ENCODE measurements at places on chromosomes 1 and 21. TPM values are rescaled to one million over a fixed set of nuclear protein-coding genes. Genes with fewer than 3 reads are reported as not detected.
A peak's percentile ranks its signal among the peaks of the same experiment; 100 is the strongest.

- no peak overlapping the region for H3K4me3 ChIP-seq
- no peak overlapping the region for H3K27ac ChIP-seq
- no peaks in the 10 kb centered on the region for H3K36me3 ChIP-seq
- H3K4me1 ChIP-seq = no peaks in the 10 kb centered on the region
Observed at GRCh38 chr1:60090655-60091054, 17.1 kb upstream of the C1orf87 start.

DNA sequence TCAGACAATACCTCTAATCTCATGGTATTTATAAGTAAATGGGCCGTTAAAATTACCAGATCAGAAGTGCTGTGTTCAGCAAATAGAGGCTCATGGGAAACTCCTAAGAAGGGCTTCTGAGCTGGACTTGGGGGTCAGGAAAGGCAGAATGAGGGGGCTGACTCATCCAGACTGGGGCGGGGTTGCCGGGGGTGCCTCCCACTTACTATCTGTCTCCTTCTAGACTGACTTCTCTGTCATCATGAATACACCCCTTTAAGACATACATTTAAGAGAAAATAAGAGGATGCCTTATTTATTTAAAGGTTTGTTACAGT lies 96.0 kb upstream of the ERRFI1 start:
- H3K27me3 ChIP-seq = no peaks in the 10 kb centered on the region
- H3K36me3 ChIP-seq = peaks cover 20% of the 10 kb centered on the region
- H3K27ac ChIP-seq = peak overlapping the region; percentile 98
- H3K4me1 ChIP-seq = peaks cover 47% of the 10 kb centered on the region

The ZNF593OS gene
- not detected for total RNA-seq

DNA sequence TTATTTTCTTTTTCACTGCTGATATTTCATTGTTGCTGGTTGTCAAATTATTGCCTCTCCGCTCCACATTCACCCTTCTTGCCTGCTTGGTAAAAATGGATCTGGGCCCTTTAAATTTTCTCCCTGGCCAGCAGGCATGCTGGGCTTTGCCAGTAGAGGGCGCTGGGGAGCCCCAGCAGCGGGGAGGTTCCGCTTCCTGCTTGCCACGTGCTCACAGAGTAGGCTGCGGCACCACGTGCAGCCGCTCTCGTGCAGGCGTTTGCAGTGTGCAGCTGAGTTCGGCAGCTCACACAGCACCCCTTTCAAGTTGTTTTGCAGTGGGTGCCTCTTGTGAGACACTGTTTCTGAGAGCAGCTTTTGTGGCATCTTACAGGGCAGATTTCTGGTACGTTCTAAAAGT lies at the start of gene ACTL8:
ACTL8 (plus strand) TSS at position 214 of the 400 bp plus-strand sequence. CDS start 67,676 bp downstream, outside the sequence.
- no peak within 1 kb of the TSS for H3K27ac ChIP-seq
- no peak within 1 kb of the TSS for H3K4me3 ChIP-seq
- H3K4me1 ChIP-seq = no peaks in the 10 kb centered on the region

DNA sequence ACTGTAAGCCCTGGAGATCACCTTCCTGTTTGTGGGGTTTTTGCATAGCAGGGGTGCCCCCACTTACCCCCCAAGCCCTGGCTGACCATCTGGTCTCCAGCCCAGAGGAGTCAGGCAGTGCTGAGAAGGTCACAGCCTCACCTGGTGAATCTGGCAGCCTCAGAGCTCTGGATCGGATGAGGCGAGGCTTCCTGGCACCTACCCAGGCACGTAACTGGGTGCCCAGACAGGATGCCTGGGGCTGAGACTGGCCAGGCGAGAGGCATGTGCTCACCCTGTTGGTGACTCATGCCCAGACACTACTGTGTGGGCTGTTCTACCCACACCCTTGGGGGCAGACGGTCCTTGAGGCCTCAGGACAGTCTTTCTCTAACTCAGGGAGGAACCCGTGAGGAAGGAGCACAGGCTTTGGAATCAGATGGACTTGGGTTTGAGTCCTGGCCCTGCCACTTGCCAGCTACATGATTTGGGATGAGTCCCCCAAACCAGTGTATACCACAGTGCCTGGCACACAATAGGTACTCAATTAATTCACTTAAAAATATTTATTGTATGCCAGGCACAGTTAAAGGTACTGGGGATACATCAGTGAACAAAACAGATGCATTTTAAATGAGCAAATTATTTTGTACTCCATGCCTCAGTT lies 15.1 kb upstream of the PADI3 start:
- no peaks in the 10 kb centered on the region for H3K27me3 ChIP-seq
- H3K4me3 ChIP-seq = peak overlapping the region; percentile 55
- DNase-seq = peak; percentile 91
- H3K4me1 ChIP-seq = peaks cover 70% of the 10 kb centered on the region

The OR2L8 gene
- not detected for total RNA-seq

DNA sequence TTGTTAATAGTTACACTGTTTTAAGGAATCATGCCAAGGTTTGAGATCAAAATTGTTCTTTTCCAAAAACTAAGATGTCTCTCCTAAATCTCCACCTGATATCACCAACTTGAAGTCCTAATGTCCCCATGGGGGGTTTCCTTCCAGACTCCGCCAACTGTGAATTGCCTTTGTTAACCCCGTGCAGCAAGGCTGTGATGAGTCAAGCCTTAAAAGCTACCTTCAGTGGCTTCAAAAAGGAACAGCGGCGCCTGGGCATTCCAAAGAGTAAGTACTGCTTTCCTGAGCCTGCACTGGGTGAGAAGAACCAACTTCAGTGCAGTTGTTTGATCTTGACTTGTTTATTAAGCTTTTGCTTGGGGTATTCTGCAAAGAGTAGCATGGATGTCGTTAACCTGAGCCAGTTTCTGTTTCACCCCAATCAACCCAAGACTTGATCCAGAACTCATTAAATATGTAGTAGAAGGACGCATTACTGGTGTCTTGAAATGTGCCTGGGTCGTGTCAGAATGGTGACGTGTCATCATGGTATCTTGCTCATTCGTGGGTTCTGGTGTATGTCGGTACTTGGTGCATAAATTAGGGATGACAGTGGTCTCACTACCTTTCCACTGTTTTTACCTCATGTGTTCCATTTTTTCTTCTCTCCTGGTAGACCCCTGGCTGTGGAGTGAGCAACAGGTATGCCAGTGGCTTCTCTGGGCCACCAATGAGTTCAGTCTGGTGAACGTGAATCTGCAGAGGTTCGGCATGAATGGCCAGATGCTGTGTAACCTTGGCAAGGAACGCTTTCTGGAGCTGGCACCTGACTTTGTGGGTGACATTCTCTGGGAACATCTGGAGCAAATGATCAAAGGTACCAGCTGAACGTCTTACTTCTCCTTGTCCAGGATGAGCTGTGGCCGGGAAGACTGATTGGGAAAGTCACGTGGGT lies 8.7 kb downstream of the ETS2 start:
- peaks cover 88% of the 10 kb centered on the region for H3K36me3 ChIP-seq
- H3K27me3 ChIP-seq = no peaks in the 10 kb centered on the region
- no peak overlapping the region for H3K4me3 ChIP-seq
- H3K4me1 ChIP-seq = peaks cover 50% of the 10 kb centered on the region
- no peak for DNase-seq

The WNT2B gene
- total RNA-seq = 5.8 TPM

GRCh38 chr21:23968722-23969647 lies 1638.3 kb downstream of the MRPL39 start:
- DNase-seq = peak; percentile 56
- H3K27me3 ChIP-seq = no peaks in the 10 kb centered on the region
- no peak overlapping the region for H3K27ac ChIP-seq
- H3K4me1 ChIP-seq = peaks cover 8% of the 10 kb centered on the region

GRCh38 chr1:201112173-201112731 lies at the start of gene CACNA1S:
TSS of gene CACNA1S (minus strand) at chr1:201112426. CDS start at chr1:201112339, 87 bp downstream.
- H3K27ac ChIP-seq = no peak within 1 kb of the TSS
- no peaks in the 10 kb centered on the region for H3K4me1 ChIP-seq
- H3K36me3 ChIP-seq = peaks cover 14% of the 10 kb centered on the region
- no peak for DNase-seq

The CTPS1 gene
- total RNA-seq = 73.2 TPM

The LMX1A gene
- total RNA-seq = not detected

DNA sequence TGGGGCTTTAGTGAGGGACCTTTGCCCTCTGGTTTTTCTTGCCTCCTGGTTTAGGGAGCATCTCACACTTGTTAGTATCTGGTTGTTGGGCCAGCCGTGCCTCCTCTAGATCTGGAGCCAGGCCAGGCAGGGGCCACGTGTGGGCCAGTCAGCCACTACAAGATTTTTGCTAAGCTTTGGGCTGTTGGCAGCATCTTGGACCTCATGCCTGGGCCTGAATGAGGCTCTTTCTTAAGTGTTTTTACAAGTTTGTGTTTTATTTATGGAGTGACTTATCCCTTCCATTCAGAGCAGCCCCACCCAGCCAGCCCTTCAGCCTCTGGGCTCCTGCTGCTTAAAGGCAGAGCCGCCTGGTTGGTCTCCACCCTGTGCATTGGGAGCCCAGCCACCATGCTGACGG lies 1.6 kb upstream of the SH3BGRL3 start:
- peaks cover 68% of the 10 kb centered on the region for H3K36me3 ChIP-seq
- peaks cover 60% of the 10 kb centered on the region for H3K4me1 ChIP-seq
- peak overlapping the region; percentile 92 for H3K27ac ChIP-seq
- DNase-seq = no peak
- no peaks in the 10 kb centered on the region for H3K27me3 ChIP-seq

GRCh38 chr1:43573066-43573800 lies 42.5 kb downstream of the PTPRF start:
- no peak overlapping the region for H3K27ac ChIP-seq
- H3K4me1 ChIP-seq = peaks cover 6% of the 10 kb centered on the region
- H3K27me3 ChIP-seq = no peaks in the 10 kb centered on the region
- no peak for DNase-seq

The KLF17 gene
- total RNA-seq = not detected

The NLRP3 gene
- total RNA-seq = 0.32 TPM

The MSH4 gene
- 0.54 TPM for total RNA-seq

GRCh38 chr1:2628933-2629626 lies 3.7 kb downstream of the MMEL1 start:
- peaks cover 73% of the 10 kb centered on the region for H3K27me3 ChIP-seq
- H3K36me3 ChIP-seq = no peaks in the 10 kb centered on the region
- no peak overlapping the region for H3K4me3 ChIP-seq
- H3K4me1 ChIP-seq = no peaks in the 10 kb centered on the region
- H3K27ac ChIP-seq = no peak overlapping the region

- no peaks in the 10 kb centered on the region for H3K27me3 ChIP-seq
- H3K4me3 ChIP-seq = no peak overlapping the region
- no peak for DNase-seq
- H3K27ac ChIP-seq = no peak overlapping the region
Observed at GRCh38 chr1:40401473-40402201, 28.1 kb downstream of the SMAP2 start.

- no peak overlapping the region for H3K4me3 ChIP-seq
- peaks cover 21% of the 10 kb centered on the region for H3K4me1 ChIP-seq
- no peaks in the 10 kb centered on the region for H3K36me3 ChIP-seq
- no peak overlapping the region for H3K27ac ChIP-seq
- DNase-seq = peak; percentile 27
- peaks cover 72% of the 10 kb centered on the region for H3K27me3 ChIP-seq
Observed at GRCh38 chr1:175150596-175151319, 41.8 kb downstream of the KIAA0040 start.

- peak overlapping the region; percentile 95 for H3K4me3 ChIP-seq
- H3K4me1 ChIP-seq = peaks cover 32% of the 10 kb centered on the region
- H3K27ac ChIP-seq = peak overlapping the region; percentile 79
- DNase-seq = no peak
- peaks cover 35% of the 10 kb centered on the region for H3K36me3 ChIP-seq
Observed at GRCh38 chr1:23554127-23554480, 5.2 kb downstream of the ID3 start.

- H3K4me1 ChIP-seq = no peaks in the 10 kb centered on the region
- H3K4me3 ChIP-seq = no peak overlapping the region
- H3K27ac ChIP-seq = no peak overlapping the region
- no peak for DNase-seq
- H3K27me3 ChIP-seq = no peaks in the 10 kb centered on the region
Observed at GRCh38 chr21:43978060-43978459, 34.0 kb upstream of the TRAPPC10 start.

The NCAM2 gene
- not detected for total RNA-seq

DNA sequence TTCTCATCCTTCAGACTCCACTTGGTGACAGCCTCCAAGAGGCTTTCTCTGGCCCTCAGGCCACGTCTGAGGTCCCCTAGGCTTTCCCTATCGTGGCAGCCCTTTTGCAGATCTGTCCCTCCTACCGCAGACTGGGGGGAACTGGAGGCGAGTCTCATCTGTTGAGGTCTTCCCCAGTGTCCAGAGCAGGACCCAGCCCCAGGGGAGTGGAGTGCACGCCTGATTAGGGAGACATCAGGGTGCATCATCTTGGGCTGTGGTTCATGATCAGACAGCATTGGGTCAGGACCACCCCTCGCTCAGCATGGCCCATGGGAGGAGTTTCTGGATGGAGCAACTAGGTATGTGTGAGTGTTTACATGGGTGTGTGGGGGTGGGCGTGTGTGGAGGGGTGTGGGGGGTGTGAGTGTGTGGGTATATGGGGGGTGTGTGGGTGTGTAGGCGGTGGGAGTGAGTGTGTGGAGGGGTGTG lies 8.5 kb upstream of the MATN1 start:
- peaks cover 9% of the 10 kb centered on the region for H3K36me3 ChIP-seq
- DNase-seq = no peak
- no peak overlapping the region for H3K27ac ChIP-seq
- H3K4me1 ChIP-seq = no peaks in the 10 kb centered on the region
- no peak overlapping the region for H3K4me3 ChIP-seq

DNA sequence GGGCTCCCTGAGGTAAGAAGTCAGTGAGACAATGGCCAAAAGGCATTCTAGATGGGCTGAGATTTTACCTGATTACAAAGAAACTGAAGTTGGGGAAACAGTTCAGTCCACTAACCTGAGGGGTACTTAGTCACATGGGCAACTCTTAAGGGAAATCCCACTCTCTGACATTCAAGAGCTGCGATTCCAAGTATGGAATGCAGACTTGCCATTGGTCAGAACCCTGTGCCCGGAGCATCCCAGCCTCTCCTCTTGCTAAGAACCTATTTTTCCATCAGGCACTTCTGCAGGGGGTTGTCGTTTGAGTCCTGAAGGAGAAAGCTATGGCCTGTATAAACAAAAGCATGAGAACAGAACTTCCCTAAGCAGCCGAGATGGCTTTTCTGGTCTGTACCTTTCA lies 434.9 kb upstream of the DAB1 start:
- no peak overlapping the region for H3K4me3 ChIP-seq
- no peaks in the 10 kb centered on the region for H3K36me3 ChIP-seq
- no peaks in the 10 kb centered on the region for H3K4me1 ChIP-seq

DNA sequence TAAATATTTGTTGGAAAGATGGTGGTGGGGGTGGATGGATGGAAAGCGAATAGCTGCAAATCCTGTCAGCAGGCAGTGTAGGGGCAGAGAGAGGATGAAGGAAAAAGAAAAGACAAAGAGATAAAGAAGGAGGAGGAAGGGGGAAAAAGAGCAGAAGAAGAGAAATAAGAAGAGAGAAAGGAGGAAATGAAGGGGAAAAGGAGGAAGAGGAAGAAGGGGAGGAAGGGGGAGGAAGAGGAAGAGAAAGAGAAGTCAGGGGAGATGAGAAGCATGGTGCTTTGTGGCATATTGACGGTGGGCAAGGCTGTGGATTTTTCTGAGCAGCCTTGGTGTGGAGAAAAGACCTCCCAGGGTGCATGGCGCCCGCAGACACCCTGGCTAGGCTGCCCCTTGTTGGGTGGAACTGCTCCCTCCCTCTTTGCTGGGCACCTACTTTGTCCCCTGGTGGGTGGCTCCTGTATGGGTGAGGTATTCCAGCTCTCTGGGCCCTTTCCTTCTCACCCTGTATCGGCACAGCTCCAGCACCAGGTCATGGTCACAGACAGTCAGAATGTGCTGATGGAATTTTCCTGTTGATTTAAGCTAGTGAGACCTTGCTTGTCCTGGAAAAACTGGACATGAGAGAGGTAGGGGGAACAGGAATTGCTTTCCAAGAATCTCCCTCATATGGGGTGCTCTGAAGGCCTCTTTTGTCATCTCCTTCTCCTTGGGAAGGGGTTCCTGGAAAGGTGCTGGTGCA lies 45.7 kb upstream of the TLR5 start:
- no peaks in the 10 kb centered on the region for H3K27me3 ChIP-seq
- H3K4me3 ChIP-seq = no peak overlapping the region
- peaks cover 4% of the 10 kb centered on the region for H3K36me3 ChIP-seq
- peaks cover 34% of the 10 kb centered on the region for H3K4me1 ChIP-seq

Data from Calu3 (cell line).